ENCODE measurements at places on chromosomes 12 and 14. TPM values are rescaled to one million over a fixed set of nuclear protein-coding genes. Genes with fewer than 3 reads are reported as not detected.

DNA sequence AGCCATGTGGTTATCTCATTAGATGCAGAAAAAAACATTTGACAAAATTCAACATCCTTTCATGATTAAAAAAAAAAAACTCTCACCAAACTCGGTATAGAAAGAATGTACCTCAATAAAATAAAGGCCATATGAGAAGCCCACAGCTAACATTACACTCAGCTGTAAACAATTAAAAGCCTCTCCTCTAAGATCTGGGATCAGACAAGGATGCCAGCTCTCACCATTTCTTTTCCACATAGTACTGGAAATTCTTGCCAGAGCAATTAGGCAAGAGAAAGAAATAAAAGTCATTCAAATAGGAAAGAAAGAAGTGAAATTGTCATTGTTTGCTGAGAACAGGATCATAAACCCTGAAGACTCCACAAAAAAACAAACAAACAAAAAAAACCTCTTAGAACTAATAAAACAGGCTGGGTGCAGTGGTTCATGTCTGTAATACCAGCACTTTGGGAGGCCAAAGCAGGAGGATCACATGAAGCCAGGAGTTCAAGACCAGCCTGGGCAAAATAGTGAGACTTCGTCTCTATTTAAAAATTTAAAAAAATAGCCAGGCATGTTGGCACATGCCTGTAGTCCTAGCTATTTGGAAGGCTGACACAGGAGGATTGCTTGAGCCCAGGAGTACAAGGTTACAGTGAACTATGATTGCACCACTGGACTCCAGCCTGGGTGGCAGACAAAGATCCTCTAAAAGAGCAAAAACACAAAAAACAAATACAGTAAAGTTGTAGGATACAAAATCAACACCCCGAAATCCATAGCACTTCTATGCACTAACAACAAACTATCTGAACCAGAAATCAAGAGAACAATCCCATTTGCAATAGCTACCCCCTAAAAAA lies 114.4 kb downstream of the FOXA1 start:
- DNase-seq = no peak

DNA sequence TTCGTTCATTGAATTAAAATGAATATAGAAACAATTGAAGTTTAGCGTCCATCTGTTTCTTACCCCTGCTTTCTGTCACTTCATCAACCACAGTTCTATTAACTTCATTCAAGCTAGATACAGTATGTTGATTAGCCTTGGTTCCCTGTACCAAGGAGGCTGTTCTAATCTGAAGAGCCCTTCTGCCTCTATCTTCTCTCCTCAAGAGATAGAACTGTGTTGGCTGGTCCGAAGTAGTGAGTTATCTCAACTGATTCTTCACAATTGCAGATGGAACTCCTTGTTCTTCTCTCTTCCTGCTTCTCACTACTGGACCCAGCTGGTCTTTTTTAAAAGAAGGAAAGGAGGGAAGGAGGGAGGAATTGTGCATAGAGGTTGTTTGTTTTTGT lies 82.1 kb upstream of the TRAF3 start:
- DNase-seq = no peak

The ARF6 gene
- polyA plus RNA-seq = 39.2 TPM

The THTPA gene
- polyA plus RNA-seq = 13.6 TPM

The SMOC1 gene
- 10.6 TPM for polyA plus RNA-seq
